SK-N-SH (cell line): ENCODE measurements at places on chromosomes 13 and 19. TPM values are rescaled to one million over a fixed set of nuclear protein-coding genes. Genes with fewer than 3 reads are reported as not detected.

The SPINT2 gene
- 1.0 TPM in 2 replicates for polyA plus RNA-seq

The LIM2 gene
- not detected in 2 replicates for polyA plus RNA-seq

The TMEM190 gene
- 0.77 and 0.91 TPM in 2 replicates for polyA plus RNA-seq

The FCAR gene
- polyA plus RNA-seq = not detected in 2 replicates

GRCh38 chr19:49362929-49363267 lies 682 bp upstream of the TEAD2 start:
- DNase-seq = peak; percentile 48

- DNase-seq = no peak
These were observed 7.4 kb downstream of the CCDC122 start for GRCh38 chr13:43872181-43872580.

GRCh38 chr13:102328909-102329308 lies 72.9 kb downstream of the FGF14 start:
- no peak for DNase-seq

GRCh38 chr19:45023048-45023447 lies 15.8 kb upstream of the CLASRP start:
- no peak for DNase-seq

GRCh38 chr13:27466513-27466912 lies 16.1 kb upstream of the MTIF3 start:
- no peak for DNase-seq

DNA sequence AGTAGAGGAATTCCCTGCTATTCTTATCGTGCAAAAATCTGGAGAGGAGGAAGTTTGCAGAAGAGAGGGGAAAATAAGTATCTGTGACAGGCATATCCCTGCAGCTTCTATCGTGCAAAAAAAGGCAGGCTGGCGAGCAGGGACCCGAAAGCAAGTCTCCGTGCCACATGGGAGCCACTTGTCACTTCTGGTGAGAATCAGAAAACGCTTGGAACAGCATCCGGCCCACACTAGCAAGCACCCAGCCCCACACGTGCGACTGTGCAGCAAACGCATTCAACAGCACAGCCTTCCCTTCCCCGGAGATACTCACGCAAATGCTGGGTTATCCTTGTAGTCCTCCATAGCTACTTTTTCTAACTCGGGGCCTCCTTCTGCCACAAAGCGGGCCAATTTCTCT lies 16.9 kb downstream of the SUGP1 start:
- DNase-seq = no peak

- no peak for DNase-seq
These were observed 25.7 kb downstream of the COL4A2 start for GRCh38 chr13:110332750-110333149.

GRCh38 chr13:66424422-66424821 lies 805.7 kb downstream of the PCDH9 start:
- no peak for DNase-seq

DNA sequence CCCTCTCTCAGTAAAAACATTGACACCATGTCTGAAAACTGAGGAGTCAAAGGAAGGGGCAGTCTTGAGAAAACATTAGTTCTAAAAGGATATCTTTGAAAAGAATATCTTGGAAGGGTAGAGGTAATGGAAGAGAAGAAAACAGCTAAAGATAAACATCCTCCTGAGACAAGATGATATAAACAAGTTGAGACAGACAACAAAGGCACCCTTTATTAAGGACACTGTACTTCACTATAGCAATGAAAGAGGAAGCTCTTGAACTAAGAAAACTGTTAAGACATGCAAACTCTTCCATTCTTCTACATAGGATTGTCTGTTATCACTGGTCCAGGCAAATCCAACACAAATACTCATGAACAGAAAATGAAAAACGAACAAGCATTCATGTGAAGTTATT lies 46.3 kb downstream of the MTMR6 start:
- no peak for DNase-seq

GRCh38 chr13:108682714-108683113 lies 53.3 kb downstream of the MYO16 start:
- no peak for DNase-seq

- DNase-seq = no peak
These were observed 114.4 kb upstream of the IRS2 start for GRCh38 chr13:109900741-109901140.

- no peak for DNase-seq
These were observed 383.1 kb upstream of the GPC6 start for GRCh38 chr13:92843549-92843948.

DNA sequence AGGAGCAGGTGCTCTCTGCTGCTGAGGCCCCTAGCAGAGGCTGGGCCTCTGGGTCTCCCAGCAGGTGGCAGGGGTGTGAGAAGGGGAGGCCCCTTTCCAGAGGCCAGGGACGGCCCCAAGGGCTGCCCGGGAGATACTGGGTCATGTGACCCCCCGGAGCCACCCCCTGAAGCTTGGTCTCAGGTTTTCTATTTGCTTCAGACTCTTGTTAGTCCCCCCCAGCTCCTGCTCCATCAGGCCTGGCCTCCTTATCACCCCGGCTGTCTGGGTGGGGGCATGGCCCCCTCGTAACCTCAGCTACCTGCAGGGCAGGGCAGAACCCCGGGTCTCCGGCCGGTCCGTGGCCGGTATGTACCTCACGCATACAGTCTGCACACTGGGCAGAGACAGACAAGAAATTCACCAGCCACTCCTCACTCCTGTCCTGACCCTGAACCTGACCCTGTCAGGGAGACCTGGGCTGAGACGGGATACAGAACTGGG lies 13.2 kb upstream of the TCF3 start:
- no peak for DNase-seq

GRCh38 chr13:113207890-113208420 lies 514 bp downstream of the PCID2 start:
- DNase-seq = no peak

- DNase-seq = peak; percentile 7
These were observed 3.2 kb downstream of the MAP2K2 start for GRCh38 chr19:4120559-4121272.

GRCh38 chr13:94682229-94682628 lies 30.1 kb downstream of the SOX21 start:
- DNase-seq = no peak
